Hair follicle dermal papilla cell (primary cell): ENCODE measurements at places on chromosomes 1 and 21. TPM values are rescaled to one million over a fixed set of nuclear protein-coding genes. Genes with fewer than 3 reads are reported as not detected.

Gene AMY1C
- total RNA-seq = not detected in 2 replicates

Gene PGLYRP4
- not detected in 2 replicates for total RNA-seq

Gene CASZ1
- 0.36 and 0.49 TPM in 2 replicates for total RNA-seq

Gene SPRR1B
- total RNA-seq = not detected in 2 replicates

Gene SH2D5
- total RNA-seq = 2.1 and 4.9 TPM in 2 replicates
